Trophoblast cell (in vitro differentiated cells and primary cell): ENCODE measurements at places on chromosomes 7 and 10.

GRCh38 chr7:99920149-99920548 lies 819 bp upstream of the TRIM4 start:
- no peak for DNase-seq

- peak; percentile 20 for DNase-seq
Observed at GRCh38 chr7:28128608-28129007, 52.0 kb downstream of the JAZF1 start.

- DNase-seq = peak; percentile 32
Observed at GRCh38 chr10:110398419-110399105, 93.8 kb upstream of the SMNDC1 start.

DNA sequence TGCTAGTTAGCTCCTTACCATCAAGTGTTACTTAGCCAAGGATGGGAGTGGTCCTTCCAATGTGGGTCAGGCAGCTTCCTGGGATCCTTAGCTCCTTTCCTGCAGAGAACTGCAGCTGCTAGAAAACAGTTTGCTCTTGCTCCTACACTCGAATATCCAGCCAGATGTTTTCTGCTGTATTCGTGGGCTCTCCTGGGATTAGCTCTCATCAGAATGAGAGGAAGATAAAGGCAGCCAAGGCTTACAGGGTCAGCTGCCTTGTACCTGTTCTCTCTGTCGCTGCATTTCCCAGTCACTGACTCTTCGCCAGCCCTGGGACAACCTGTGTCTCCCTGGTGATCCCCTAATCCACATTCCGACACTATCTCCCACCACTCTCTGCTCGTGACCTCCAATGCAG lies 29.0 kb downstream of the NEUROD6 start:
- no peak for DNase-seq

- DNase-seq = no peak
Observed at GRCh38 chr7:22812353-22812752, 10.3 kb downstream of the TOMM7 start.

DNA sequence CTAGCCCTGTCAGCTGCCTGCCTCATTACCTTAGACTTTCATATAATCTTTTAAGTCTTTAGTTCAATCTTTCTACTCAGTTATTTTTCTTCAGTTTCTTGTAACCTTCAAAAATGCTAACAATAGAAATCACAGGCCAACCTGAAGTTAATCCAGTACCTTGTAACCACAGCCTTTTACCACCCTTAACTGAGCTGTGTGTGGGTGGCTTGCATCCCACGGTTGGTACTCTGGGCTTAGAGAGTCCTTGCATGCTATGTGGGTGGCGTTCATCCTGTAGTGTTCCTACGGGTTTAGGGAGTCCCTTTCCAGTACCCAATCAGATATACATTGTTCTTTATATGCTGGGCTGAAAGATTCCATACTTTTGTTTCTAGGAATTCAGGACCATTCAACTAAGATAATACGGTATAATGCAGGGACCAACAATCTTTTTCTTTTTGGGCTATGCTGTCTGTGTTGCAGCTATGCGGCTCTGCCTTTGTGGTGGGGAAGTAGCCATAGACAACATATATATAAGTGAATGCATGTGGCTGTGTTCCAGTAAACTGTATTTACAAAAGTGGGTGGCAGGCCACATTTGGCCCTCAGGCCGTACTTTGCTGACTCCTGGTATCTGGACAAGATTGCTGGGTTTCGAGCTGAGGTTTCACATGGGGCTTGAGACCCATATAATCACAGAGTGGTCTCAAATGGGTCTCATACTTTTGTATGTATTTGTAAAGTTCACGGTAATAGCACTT lies 280.8 kb upstream of the LRGUK start:
- DNase-seq = no peak

- no peak for DNase-seq
Observed at GRCh38 chr7:145082366-145083161, 246.7 kb upstream of the TPK1 start.

DNA sequence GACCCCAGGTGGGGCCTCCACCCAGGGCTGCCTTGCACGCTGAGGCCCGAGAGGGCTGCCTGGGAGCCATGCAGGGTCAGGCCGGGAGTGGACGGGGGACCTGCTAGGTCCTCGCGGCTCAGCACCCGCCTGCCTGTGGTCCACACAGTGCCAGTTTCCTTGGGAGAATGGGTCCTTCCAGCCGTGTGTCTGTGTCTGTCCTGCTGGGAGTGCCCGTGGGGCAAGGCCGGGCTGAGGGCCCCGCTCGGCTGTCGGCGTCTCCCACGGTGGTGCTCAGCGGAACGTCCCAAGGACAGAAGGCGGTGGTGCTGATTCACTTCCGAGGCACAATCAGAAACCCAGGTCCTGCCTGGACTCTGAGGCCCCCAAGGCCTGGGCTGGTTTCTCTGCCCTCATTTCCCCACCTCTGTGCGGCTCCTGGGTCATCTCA lies 23.2 kb upstream of the GTPBP4 start:
- DNase-seq = no peak

DNA sequence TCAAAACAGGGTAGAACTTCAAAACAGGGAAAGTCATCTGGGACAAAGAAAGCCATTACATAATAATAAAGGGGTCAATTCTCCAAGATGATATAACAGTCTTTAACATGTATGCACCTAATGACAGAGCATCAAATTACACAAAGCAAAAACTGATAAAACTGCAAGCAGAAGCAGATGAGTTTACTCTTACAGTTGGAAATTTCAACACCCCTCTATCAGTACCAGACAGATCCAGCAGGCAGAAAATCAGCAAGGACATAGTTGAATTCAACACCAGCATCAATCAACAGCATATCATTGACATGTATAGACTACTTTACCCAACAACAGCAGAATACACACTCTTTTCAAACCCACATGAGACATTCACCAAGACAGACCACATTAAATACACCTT lies 233.0 kb upstream of the NEBL start:
- DNase-seq = no peak

- DNase-seq = no peak
Observed at GRCh38 chr10:74297389-74298080, 146.5 kb downstream of the ADK start.

DNA sequence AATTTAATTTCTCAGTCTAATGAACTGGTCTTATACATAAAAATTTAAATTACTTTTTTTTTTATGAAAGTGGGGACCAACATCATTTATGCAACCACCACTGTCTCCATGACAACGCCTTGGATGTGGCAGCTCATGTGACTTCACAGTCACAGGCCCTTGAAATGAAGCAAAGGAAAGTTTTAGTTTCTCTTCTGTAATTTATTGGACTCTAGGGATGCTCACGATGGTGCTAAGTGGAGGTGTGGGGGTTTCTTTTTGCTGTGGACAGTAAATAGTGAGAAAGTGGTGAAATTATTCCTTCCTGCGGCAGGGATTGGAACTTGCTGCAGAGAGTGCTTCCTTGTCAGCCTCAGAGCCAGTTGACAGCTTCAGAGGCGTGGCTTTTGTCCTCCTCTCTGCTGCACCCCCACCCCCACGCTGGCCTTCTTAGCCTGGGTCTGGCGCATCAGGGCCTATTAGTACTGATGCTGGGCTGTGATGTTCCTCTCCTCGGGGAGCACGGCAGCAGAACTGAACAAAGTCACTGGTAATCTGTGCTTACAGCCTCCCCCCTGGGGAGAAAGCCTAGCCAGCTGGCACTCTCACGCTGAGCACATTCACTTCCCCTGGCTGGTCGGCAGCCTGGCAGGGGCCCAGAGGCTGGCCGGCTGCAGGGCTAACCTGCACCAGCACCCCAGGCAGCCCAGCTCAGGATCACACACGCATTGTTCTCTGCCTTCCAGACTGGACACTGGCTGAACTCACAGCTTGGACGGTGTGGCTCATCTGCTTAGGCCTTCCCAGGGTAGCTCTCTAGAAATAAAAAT lies 517.5 kb upstream of the GALNT17 start:
- DNase-seq = no peak

- DNase-seq = no peak
Observed at GRCh38 chr7:110947408-110947807, 143.5 kb upstream of the LRRN3 start.

DNA sequence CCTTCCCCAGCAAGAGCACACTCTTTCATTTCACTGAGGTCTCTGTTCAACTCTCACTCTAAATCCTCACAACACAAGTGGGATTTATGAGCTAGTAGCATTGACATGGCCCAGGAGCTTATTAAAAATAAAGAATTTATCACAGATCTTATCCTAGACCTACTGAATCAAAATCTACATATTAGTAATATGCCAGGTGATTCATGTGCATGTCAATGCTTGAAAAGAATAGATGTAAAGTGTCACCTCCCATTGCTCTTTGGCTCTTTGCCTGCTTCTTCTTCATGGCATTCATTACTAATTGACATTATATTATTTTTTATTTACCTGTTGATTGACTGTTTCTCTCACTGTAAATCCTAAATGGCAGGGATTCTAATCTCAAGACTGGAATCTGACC lies 459.2 kb upstream of the LRRTM3 start:
- no peak for DNase-seq

DNA sequence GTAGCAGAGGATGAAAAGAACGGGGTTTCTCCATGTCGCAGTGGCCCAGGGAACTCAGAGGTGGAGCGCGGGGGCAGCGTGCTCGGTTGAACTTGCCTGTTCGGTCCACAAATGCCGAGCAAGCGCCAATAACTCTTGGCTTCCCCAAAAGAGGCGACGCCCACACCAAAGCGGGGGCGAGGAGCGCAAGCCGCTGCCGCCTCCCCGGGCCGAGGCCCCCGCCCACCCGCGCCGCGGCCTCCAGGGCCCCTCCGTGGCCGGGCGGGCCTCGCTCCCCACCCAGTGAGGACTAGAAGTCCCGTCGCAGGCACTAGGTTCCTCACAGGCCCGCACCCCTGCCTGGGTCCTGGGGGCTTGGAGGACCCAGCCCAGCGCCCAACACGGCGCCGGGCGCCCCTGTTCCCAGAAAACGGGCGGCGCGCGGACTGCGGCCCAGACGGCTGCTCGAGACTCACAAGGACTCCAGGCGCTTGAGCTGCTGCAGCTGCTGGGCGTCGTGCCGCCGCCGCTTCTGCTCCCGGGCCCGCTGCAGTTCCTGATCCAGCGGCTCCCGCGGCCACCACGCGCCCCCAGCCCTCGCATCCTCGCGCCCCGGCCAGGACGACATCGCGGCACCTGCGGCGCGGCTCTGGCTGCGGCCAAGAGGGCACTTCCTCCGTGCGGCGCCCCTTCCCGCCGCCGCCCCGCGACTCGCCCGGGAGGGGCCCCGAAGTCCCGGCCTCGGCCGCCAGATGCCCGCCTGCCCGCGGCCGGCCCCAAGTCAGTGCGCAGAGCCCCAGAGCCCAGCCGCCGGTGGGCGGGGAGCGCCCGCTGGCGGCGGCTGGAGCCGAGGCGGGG lies 14.6 kb upstream of the FKBP9 start:
- peak; percentile 82 for DNase-seq

GRCh38 chr10:30039567-30039966 lies 19.8 kb downstream of the JCAD start:
- no peak for DNase-seq

- DNase-seq = no peak
Observed at GRCh38 chr10:105974803-105975456, 1189.6 kb downstream of the SORCS1 start.

GRCh38 chr10:133162178-133162909 lies 2.3 kb downstream of the KNDC1 start:
- no peak for DNase-seq

GRCh38 chr10:48288661-48289060 lies 14.2 kb upstream of the FRMPD2 start:
- DNase-seq = no peak

DNA sequence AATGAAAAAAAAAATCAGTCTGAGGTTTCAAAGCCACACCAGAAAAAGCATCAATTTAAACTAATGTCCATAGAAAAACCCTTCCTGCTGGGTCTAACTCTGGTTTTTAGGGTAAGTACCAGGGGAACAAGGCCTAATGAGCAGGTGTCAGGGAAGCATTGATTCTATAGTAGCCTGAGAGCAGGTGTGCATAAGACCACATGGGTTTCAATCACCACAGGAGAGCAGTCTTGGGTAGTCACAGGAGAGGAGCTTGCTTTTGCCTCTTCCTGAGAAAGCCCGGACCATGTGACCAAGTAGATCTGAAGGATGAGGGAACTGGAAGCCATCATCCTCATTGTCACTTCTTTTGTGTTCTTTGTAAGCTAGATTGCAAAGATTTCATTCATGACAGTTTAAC lies 66.3 kb upstream of the AGK start:
- DNase-seq = no peak

DNA sequence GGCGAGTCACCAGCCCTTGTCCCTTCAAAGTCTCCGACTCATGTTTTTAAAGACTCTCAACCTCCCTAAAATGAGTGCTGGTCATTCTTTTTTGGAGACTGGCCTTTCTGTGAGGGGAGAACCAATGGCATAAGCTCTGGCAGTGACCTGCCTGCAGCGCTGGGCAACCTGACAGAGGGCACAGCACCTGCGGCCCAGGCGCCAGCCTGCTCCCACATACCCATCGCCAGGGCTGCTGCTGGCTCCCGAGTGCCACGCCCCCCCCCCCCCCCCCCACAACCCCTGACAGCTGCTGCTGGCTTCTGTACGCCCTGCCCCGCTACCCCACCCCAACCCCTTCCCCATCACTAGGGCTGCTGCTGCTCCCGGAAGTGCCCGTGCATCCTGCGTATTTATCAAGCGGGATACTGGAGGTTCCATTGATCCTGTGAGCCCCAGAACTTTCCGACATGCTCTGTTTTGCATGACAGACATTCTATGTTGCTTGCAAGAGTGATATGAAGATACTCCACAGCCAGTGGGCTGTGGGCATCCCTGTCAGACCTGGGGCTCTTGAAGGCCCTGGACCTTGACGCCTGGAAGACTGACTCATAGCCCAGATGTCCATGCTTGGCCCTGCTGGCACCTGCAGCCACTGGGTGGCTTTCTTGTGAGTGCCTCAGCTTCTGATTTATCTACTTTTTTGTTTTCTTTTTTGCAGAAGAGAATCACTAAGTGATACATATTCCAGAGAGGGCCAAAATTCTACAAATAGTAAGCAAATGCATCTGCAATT lies 243.9 kb downstream of the ZMYND11 start:
- DNase-seq = peak; percentile 31

DNA sequence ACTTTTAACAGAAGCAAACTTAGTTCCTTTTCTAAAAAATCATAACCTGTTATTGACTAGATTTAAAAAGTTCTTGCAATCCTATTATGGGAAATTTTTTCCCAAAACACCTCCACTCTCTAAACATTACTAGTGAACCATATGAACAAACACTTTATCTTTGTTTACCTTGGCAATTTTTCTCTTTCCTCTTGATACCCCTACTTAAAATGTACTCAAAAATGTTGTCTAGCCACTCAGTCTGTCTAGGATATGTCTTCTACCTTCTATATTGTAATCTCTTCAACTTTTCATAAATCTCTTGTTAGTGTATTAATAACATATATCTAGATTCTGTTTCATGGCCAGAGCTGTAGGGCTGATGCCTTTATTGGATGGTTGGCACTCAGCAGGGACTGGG lies 630.0 kb upstream of the GRM3 start:
- DNase-seq = no peak

GRCh38 chr10:12902135-12902572 lies 99.4 kb downstream of the CCDC3 start:
- DNase-seq = peak; percentile 47

GRCh38 chr10:52256832-52257691 lies 57.0 kb upstream of the DKK1 start:
- no peak for DNase-seq

DNA sequence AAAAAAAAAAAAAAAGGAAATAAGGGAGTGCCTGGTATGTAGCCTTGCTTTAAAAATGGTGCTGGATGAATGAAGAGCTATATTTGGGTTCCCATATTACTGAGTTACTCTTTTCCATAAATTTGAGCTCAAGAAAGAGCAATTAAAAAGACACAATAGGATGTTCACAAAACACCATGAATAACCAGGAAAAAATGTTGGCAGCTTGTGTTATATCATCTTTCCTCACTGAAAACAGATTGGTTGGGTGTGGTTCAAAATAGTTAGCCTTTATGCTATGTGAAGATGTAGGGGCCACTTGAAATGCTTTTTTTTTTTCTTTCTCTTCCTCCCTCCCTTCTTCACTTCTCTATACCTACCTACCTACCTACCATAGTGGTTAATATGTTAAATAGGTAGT lies 256.9 kb downstream of the STK31 start:
- DNase-seq = no peak
